ENCODE measurements at places on chromosomes 7 and 10. TPM values are rescaled to one million over a fixed set of nuclear protein-coding genes. Genes with fewer than 3 reads are reported as not detected.

The TMEM236 gene
- polyA plus RNA-seq = 0.06 TPM

The ZNF777 gene
- 10.5 TPM for polyA plus RNA-seq

The AKR1C1 gene
- polyA plus RNA-seq = 642 TPM

The DDC gene
- 2.1 TPM for polyA plus RNA-seq

The KNDC1 gene
- polyA plus RNA-seq = 0.49 TPM

The HOXA3 gene
- 5.8 TPM for polyA plus RNA-seq

The ASNS gene
- polyA plus RNA-seq = 73.7 TPM

The SKIDA1 gene
- polyA plus RNA-seq = 4.1 TPM

The GALNT17 gene
- polyA plus RNA-seq = not detected

The PNLIPRP1 gene
- polyA plus RNA-seq = not detected

The NCF1 gene
- polyA plus RNA-seq = not detected

The ASB10 gene
- not detected for polyA plus RNA-seq

The HNRNPF gene
- polyA plus RNA-seq = 217 TPM

The KLF14 gene
- polyA plus RNA-seq = not detected

The GSTO2 gene
- polyA plus RNA-seq = 1.9 TPM

The DPP6 gene
- polyA plus RNA-seq = not detected

The ZNF804B gene
- not detected for polyA plus RNA-seq

The GBX1 gene
- not detected for polyA plus RNA-seq

The SVOPL gene
- not detected for polyA plus RNA-seq

The ADAP1 gene
- polyA plus RNA-seq = 1.1 TPM

The AOAH gene
- not detected for polyA plus RNA-seq

The TSPAN15 gene
- polyA plus RNA-seq = 49.3 TPM

The ZNF853 gene
- 1.6 TPM for polyA plus RNA-seq

The CALML3 gene
- polyA plus RNA-seq = not detected

The TEX36 gene
- not detected for polyA plus RNA-seq

The ADAM12 gene
- 4.8 TPM for polyA plus RNA-seq

The UBTD1 gene
- 10.4 TPM for polyA plus RNA-seq

The UCN3 gene
- 0.11 TPM for polyA plus RNA-seq

The SLC18A3 gene
- not detected for polyA plus RNA-seq

The TIMM23B gene
- 12.9 TPM for polyA plus RNA-seq

The ATP5MK gene
- polyA plus RNA-seq = 682 TPM

The OGA gene
- polyA plus RNA-seq = 50.7 TPM

The NANOS1 gene
- 1.7 TPM for polyA plus RNA-seq

The BAMBI gene
- polyA plus RNA-seq = 23.2 TPM

The CYP2C19 gene
- polyA plus RNA-seq = not detected

The CAV2 gene
- 159 TPM for polyA plus RNA-seq

The AKR1C2 gene
- 5,660 TPM for polyA plus RNA-seq

The DLX5 gene
- not detected for polyA plus RNA-seq

The PLEKHS1 gene
- 0.08 TPM for polyA plus RNA-seq

The HECTD2 gene
- polyA plus RNA-seq = 3.8 TPM

The RNLS gene
- 11.7 TPM for polyA plus RNA-seq

The HTR7 gene
- polyA plus RNA-seq = 0.11 TPM

The UPK3B gene
- 20.6 TPM for polyA plus RNA-seq

The ZNF727 gene
- not detected for polyA plus RNA-seq

The MICALL2 gene
- polyA plus RNA-seq = 19.1 TPM

The CYP3A5 gene
- 2.3 TPM for polyA plus RNA-seq

Data from A549 (cell line).